ENCODE measurements at places on chromosomes 16 and 17.
A peak's percentile ranks its signal among the peaks of the same experiment; 100 is the strongest.

- DNase-seq, result no peak
These were observed 5.6 kb upstream of the HSBP1 start for GRCh38 chr16:83802135-83802534.

- DNase-seq, result no peak
These were observed 7.5 kb downstream of the ZSCAN10 start for GRCh38 chr16:3091551-3091950.

GRCh38 chr17:40251576-40251975, 32.5 kb downstream of the WIPF2 start:
- no peak for DNase-seq

DNA sequence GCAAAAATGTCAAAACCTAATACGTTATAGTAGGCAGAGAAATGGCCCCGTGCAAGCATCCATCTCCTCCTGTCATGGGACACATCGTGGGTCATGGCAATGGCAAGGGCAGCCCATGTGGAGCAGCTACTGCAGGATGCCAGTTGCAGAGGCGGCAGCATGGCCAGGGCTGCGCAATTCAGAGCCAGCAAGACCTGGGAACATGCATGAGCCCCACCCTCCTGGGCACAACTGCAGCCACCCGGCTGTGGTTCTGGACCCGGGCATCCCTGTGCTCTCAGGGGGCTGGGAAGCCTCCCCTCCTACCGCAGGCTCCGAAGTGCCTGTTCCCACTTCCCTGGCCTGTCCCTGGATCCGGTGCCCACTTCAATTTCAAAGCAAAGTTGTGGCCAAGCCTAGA, 203.6 kb downstream of the CPPED1 start:
- DNase-seq, result no peak

GRCh38 chr17:44558334-44558709, 1.0 kb downstream of the FZD2 start:
- DNase-seq, result no peak

DNA sequence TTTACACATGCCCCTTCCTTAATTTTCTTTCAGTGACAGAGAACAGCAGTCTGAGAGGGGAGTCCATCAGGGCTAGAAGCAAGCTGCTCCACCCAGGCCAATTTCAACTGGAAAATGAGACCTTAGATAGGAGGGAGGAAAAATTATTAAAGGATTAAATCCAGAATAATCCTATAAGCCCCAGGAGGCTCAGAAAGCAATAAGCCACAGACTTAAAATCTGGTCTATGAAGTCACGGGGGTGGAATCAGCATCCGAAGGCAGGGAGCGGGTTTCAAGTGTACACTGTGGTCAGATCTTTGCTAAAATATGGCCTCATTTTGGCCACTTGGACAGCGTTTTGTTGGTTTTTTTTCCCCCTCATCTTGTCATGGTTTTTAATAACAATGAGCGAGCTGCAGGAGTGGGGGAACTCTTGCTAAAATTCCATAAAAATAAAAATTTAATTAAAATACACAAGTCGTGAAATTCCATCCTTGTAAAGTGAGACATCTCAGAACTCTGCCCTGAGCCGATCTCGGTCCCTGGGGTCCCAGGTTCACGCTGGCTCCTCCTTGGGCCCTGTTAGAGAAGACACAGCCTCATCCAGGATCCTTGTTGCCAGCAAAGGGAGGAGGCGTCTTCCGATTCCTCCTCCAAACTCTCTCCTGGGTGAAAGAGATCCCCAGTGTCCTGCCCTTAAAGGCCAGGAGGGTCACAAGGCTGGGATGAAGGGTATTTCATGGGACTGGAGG, 51.6 kb upstream of the ETV4 start:
- no peak for DNase-seq

DNA sequence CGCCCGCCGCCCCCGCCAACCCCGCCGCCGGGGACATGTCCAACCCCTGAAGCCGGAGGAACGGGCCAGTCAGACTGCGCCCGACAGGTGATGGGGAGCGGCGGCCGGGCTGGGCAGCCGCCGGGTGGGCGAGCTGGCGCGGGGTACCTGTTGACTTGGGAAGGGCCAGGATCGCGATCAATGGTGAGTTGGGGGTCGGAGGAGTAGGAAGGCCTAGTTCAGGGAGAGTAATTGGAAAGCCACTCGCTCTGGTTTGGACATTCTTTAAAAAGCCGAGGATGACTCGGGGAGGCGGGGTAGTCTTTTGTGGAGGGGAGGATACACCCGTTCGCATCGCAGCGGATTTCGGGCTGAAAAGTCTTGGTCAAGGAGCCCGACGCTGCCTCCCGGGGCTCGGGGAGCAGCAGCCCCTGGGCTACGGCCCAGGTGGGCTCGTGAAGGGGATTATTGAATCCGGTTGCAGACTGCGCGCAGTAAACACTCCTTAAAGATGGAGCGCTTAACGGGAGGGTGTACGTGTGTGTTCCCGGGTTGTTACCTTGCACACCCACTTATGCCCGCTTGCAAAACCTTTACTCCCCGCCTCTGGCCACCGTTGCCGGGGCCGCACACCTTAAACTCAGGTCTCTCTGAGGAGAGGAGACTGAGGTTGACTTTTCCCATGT, 123.8 kb downstream of the GOSR1 start:
- DNase-seq, result peak; percentile 82

DNA sequence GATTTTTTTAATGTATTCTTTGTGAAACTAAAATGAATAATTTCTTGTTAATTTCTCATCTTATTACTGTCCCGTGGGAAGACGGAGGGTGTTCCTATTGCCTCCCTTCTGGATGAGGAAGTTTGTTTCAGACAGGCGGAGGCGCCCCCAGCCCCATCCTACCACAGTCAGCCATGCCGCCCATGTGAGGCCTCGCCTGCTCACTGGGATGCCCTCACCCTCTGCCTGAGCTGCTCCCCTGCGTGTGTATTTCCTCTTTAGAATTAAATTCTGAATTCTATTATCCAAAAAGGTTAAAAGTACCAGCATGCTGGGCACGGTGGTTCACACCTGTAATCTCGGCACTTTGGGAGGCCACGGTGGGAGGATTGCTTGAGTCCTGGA, 14.0 kb downstream of the KCTD2 start:
- DNase-seq, result no peak
